ENCODE measurements at places on chromosomes 5 and 9.

DNA sequence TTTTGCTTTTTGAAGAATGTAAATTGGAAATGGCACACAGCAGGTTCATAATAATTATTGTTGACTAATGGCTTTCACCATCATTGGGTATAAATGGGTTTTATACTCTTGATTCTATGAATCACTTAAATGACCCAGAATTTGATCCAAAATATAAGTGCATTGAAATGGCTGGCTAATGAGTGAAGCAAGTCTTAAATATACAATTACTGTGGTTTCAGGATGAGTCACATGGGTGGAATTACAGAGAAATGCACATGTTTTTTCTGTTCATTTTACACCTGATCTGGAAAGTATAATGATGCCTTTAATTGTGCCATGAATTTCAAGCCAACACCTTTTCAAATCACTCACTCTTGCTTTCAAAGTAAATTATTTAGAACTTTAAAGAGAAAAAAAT lies 380.8 kb upstream of the CD180 start:
- no peak for DNase-seq

DNA sequence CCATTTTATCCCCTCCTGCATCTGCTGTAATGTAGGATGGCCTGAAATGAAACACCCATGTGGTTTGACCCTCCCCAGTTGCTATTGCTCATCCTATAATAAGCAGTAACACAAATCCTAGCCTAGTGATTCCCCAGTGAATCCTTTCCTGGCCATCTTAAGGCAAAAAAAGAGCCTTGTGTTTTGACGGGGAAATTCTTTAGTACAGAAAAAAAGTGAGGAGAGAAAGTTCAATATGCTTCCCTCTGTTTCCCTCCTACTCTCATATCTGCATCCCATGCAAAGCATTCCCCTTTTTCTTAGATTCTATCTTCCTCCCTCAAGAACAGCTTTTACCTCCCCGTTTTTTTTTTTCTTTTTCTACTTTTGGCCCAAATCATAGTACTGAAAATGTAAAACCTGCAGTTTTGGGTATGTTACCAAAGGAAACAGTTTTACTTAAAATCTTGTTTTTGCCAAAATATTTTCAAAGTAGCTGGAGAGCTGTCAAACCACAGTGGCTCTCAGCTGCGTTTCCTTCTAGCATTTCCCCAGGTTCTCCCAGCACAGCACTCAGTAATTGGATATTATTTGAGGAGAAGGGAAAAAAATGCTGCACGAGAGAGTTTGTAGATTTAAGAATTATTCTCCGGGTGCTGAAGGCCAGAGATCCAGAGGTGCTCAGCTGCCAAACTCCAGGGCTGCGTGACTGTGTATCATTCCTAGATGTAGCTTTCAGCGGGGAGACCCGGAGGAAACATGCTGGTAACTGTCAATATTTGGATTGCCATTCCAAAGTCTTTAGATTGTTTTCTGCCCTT lies 321.4 kb downstream of the NPR3 start:
- no peak for DNase-seq

- no peak for DNase-seq
Observed at GRCh38 chr5:33023649-33024048, 312.5 kb downstream of the NPR3 start.

DNA sequence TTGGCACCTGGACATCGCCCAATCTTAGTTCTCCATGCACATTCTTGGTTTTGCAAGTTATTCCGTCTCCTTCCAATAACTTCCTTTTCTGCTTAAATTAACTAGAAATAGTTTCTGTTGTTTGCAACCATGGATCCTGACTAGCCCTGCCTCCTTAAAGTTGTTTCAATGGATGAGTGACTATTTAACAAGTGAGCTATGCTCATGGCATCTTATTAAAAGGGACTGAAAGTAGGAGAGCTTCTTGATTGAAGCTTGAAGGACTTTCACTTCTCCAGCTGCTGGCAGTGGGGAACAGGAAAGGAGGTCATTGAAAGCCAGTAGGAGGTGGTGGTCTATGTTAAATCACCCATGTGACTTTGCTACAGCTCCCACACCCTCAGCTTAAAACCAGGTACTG lies 466.8 kb downstream of the ARHGEF28 start:
- DNase-seq: no peak

- no peak for DNase-seq
Observed at GRCh38 chr9:134284741-134285140, 41.5 kb upstream of the RXRA start.

- no peak for DNase-seq
Observed at GRCh38 chr5:142221091-142221860, 103.5 kb downstream of the SPRY4 start.

GRCh38 chr5:149363358-149363757 lies 5.5 kb downstream of the PCYOX1L start:
- DNase-seq: no peak

DNA sequence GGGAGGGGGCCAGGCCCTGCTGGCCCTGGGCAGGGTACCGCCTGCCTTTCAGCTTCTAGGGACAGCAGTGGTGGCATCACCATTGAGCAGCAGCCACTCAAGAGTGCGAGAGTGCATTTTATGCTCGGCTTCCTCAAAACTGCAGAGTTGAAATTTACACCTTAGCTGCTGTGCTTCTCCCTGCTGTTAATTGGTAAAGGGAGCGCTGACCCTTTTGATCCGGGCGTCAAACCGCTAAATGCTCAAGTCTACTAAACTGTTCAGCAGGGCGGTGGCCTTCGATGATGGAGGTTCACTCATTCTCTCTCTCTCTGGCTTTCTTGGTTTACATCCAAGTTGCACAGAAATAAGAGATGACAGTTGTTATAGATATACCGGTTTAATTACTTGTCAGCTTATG lies 368.6 kb upstream of the IRX2 start:
- DNase-seq: no peak

- no peak for DNase-seq
Observed at GRCh38 chr5:159210846-159211245, 1.5 kb upstream of the RNF145 start.

- DNase-seq: no peak
Observed at GRCh38 chr5:104513121-104513602, 950.6 kb upstream of the NUDT12 start.

GRCh38 chr9:87657893-87658292 lies 68.0 kb upstream of the CTSL start:
- DNase-seq: no peak

DNA sequence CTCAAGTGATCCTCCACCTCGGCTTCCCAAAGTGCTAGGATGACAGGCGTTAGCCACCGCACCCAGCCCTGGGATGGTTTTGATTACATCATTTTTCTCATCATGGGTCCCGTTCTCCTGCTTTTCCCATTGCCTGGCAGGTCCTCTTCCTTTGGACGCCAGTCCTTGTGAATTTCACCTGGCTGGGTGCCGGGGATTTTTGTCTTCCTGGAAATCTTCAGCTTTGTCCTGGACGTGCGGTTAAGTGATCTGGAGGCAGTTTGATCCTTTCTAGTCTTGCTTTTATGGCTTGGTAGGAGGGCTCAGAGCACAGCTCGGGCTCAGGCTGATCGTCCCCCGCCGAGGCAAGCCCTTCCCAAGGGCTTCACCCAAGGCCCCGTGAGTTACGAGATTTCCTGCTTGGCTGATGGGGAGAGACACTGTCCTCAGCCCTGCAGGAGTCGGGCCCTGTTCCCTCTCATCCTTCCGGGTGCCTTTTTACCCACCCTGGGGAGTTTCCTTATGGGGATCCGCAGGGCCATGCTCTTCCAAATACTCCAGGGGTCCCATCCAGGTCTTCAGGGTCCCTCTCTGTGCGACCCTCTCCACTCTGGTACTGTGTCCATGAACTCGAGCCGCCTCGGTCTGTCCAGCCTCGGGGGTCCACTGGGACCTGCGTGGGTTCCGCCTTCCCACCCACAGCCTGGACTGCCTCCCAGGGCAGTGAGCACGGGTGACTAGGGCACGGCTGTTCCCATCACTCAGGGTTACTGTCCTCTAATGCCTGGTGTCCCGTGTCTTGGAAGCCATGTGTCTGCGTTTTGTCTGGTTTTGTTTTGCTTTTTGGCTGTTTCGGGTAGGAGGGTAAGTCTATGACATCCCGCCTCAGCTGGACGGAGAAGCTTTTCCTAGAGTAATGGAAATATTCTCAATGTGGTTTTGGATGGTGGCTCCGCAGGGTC lies 22.3 kb upstream of the EGFL7 start:
- no peak for DNase-seq

- DNase-seq: no peak
Observed at GRCh38 chr9:116287721-116288120, 134.1 kb downstream of the PAPPA start.

DNA sequence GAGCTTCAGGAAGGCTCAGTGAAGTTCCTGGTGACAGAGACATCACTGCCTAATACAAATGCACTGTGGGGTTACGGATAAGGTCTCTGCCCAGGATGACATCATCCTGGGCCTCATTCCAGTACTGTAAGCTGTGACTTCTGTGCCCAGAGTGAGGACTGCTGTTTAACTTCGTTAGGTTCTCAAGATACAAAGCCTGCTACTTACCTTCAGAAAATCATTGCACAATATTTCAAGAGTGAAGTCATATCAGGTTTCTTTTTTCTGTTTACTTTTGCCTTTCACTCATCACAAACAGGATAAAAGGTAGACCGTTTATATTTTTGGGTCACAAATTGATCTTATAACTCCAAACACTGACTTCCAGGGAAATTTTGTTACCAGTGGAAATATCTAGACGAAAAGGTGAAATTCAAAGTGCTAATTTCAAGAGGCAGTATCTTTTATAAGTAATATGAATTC lies 241.2 kb downstream of the PIK3R1 start:
- DNase-seq: no peak

DNA sequence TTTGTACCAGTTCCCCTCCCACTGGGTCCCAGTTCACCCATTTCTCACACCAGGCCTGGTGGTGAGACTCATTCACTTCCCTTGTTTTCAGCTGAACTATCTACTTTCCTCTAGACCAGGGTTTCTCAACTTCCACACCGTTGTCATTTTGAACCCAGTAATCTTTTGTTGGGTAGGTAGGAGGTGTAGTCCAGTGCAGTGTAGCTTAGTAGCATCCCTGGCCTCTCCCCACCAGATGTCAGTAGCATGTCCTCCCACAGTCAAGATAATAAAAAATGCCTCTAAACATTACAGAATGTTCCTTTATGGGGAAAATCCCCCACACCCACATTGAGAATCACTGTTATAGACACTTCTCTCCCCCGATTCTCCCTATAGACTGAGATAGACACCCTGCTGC lies 299.1 kb downstream of the EPB41L4A start:
- no peak for DNase-seq

DNA sequence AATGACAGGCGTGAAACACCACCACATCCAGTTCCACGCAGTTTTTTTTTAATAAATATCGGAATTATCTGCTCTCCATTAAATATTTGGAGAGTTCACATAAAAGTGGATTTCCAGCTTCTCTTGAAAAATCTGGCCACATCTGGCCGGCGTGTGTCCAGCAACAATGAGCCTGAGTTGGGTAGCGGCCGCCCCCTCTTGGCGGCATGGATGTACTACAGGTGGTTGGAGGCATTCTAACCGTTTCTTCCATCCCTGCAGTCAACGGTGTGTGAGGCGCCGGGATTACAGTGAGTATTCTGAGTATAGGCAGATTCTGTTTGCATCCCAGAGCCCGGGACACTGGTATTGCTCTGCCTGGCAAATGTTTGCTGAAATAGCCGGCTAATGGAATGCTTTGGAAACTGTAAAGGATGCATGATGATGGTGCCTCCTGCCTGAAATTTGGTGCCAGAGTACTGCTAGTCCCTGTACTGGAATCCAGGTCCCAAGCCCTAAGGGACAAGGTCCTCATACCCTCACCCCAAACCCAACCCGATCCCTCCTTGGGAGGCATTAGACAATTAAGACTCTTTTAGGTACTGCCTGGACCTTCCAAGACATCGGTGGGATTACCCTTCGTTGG lies 13.6 kb upstream of the GM2A start:
- DNase-seq: no peak

DNA sequence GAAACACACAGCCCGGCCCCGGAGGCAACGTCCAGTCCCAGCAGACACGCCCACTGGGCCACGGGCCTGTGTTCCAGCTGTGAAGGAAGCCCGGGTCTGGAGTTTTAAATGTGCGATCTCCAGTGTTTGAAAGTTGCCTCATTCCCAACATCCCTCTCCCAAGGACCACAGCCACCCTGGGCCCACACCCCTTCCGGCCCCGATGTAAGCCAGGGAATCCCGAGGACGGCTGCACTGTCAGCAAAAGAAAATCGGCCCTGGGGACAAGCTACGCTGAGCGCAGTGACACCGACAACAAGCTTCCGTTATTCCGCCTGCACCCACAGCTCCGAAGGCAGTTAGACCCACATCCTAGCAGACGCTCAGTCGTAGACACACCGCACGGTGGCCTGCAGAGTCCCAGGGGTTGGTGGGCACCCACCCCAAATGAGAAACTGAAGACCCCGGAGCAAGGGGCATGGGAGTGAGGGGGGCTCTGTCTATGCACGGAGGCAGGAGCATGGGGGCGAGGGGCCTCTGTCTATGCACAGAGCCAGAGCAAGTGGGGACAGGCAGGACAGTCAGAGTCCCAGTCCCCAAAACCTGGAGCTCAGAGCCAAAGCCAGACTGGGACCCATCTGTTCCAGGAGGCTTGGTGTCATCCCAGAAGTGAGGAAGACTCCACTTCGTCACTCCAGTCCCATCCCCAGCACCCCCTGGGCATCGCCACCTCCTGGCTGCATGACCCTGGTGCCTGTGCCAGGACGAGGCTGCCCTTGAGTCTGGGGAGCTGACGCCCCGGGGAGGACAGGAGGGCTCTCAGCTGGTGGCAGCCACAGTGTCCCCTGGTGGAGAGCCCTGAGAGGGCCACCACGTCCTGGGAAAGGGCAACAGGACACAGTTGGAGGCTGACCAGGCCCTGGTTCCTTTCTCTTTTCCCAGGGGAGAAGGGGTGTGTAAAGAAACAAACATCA lies 23.4 kb downstream of the GLT6D1 start:
- DNase-seq: no peak

DNA sequence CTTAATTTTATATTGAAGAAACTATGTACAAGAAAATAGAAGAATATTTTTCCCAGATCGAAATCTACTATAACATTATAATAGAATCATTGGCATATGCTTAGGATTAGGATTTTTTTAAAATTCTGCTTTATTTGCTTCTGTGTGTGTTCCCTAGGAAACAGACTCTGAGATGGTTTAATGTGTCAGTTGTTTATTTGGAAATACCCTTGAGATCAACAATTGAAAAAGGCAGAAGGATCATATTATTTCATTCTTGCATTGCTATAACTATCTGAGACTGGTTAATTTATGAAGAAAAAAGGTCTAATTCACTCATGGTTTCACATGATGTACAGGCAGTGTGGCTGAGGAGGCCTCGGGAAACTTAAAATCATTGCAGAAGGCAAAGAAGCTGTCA lies 622.6 kb downstream of the PRR16 start:
- DNase-seq: no peak

GRCh38 chr5:27208051-27208450 lies 169.7 kb upstream of the CDH9 start:
- DNase-seq: no peak

DNA sequence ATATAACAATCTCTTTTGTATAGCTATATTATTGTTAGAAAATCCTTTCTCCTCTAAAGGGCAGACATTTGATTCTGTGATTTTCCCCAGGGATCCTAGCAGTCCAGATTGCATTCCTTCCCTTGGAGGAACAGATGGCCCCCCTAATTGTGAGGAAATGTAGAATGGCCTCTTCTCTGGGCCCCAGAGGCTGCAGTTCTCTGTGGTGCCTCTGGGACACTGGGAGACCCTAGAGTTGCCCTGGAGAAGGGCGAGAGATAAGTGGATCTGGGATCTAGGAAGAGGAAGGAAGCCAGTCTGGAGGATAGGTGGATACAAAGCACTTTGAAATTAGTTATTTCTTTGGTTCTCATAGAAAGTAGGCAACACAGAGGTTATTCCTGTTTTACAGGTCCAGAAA lies 1.9 kb upstream of the HINT2 start:
- no peak for DNase-seq

- DNase-seq: no peak
Observed at GRCh38 chr5:528629-529511, 4.6 kb upstream of the SLC9A3 start.

Measured in vagina (tissue), 2 donors.